Activated CD4-positive, alpha-beta T cell treated with anti-CD3 and anti-CD28 coated beads for 36 hours (primary cell): ENCODE measurements at places on chromosomes 12 and 14. TPM values are rescaled to one million over a fixed set of nuclear protein-coding genes. Genes with fewer than 3 reads are reported as not detected.

Gene PMCH
- total RNA-seq, result 0.57 TPM

Gene PLD4
- total RNA-seq, result not detected

Gene PLEK2
- total RNA-seq, result 2.9 TPM

Gene IGFBP6
- 2.4 TPM for total RNA-seq

Gene ATP23
- total RNA-seq, result 17.8 TPM
